Right lung (tissue), 10 donors: ENCODE measurements at places on chromosomes 12 and 14. TPM values are rescaled to one million over a fixed set of nuclear protein-coding genes. Genes with fewer than 3 reads are reported as not detected.

PRKD1 gene
- 19.9 TPM for polyA plus RNA-seq

DNA sequence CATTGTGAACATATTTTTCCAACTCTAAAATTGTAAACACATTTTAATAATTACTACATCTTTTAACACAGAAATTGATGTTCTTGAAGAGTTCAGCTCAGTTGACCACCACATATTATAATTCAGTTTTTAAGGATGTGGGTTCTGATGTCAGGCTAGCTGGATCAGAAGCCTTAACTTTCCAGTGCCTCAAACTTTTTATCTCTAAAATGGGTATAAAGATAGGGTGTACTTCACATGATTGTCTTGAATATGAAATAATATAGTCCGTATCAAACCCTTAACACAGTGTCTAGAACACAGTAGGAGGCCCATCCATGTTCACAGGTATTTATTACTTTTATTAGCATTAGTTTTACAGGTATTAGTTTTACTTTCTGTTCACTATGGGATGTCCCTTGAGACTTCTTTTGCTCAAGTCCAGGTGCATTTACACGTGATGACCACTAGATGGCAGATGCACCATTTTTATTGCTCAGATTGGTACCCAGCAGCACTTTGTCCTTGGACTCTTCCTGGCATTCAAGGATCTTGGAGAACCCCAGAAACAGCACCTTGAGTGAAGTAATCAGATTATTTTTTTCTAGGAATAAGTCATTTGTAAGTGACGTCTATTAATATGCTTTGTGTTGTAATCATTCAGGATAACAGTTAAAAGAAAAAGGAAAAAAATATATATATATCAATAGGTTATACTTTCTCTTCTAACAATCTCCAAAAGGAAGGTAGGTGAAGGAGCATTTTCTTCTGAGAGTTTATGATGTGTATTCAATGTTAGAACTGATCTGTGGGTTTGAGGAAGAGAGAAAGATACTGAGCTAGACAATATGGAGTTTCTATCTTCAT, 580.2 kb downstream of the ETNK1 start:
- peak; percentile 32 for DNase-seq

ANKLE2 gene
- polyA plus RNA-seq = 68.0 TPM

SERPINA9 gene
- polyA plus RNA-seq = not detected

DNA sequence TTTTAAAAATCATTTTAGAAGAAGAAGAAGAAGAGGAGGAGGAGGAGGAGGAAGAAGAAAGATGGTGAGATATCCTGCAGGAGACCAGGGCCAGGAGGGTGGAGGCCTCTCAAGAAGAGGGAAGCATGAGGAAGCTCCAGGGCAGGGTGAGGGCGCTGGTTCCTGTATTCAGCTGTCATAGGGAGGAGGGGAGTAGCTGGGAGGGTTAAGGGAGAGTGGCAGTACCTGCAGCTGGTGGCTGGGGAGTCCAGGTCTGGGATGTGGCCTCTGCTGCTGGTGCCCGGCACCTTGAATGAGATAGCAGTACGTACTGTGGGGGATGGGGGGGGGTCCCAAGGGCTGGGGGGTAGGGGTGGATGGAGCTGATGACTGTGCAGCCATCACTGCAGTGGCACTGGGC, 9.8 kb downstream of the RBP5 start:
- DNase-seq = no peak

GRCh38 chr12:132362996-132363660, 33.7 kb upstream of the GALNT9 start:
- no peak for DNase-seq

GRCh38 chr12:43676183-43676813, 82.3 kb downstream of the PUS7L start:
- DNase-seq = no peak

NUAK1 gene
- 8.9 TPM for polyA plus RNA-seq

GRCh38 chr14:33332497-33332896, 393.8 kb downstream of the NPAS3 start:
- no peak for DNase-seq

DNA sequence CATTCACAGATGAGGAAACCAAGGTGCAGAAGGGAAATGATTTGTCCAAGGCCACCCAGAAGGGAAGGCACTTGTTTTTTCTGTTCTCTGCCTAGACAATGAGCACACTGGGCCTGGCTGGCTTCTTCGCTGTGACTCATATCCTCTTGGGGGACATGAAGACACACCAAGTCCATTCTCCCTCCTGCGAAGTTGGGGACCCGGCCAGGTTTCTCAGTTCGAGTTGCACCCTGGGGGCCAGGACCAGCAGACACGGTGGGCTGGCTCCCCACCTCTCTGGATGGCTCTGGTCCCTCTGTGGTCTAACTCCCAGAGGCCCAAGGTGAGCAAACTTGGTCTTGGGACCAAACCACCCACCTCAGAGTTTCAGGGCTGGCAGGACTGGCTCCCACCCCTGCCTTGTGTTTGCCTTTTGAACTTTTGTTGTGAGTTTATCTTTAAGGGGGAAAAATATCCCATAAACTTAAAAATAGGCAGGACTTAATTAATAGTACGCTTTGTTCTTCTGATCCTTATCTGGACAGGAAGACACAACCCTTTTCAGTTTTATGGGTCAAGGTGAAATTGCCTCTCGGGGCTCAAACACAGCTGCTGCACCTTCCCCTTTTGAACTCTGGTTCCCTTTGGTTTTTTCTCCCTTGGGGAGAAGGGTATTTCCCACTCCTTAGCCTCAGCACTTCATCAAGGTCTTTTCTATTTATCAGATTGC, 9.0 kb upstream of the MLEC start:
- DNase-seq = no peak

- DNase-seq = no peak
Measured at GRCh38 chr12:50249464-50250182, 33.7 kb downstream of the LIMA1 start.

ANO2 gene
- 5.6 TPM for polyA plus RNA-seq

DNA sequence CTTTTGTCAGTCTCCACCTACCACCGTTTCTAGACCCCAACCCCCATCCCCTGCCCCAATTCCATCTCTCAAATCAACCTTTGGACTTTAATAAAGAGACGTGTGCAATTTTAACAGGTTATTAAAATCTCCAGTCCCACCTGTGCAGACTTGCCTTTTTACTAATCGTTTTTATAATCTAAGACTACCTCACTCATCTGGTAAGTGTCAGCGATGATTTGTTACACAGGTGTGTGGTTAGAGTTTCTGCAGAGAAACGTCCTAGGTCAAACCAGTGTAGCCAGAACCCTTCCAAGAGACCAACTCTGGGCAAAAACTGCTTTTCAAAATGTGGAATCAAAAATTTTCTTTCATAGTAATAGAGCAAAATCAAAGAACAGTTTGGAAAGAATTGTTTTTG, 60.4 kb upstream of the PELI2 start:
- no peak for DNase-seq

RNASE7 gene
- polyA plus RNA-seq = 0.12 TPM

DNA sequence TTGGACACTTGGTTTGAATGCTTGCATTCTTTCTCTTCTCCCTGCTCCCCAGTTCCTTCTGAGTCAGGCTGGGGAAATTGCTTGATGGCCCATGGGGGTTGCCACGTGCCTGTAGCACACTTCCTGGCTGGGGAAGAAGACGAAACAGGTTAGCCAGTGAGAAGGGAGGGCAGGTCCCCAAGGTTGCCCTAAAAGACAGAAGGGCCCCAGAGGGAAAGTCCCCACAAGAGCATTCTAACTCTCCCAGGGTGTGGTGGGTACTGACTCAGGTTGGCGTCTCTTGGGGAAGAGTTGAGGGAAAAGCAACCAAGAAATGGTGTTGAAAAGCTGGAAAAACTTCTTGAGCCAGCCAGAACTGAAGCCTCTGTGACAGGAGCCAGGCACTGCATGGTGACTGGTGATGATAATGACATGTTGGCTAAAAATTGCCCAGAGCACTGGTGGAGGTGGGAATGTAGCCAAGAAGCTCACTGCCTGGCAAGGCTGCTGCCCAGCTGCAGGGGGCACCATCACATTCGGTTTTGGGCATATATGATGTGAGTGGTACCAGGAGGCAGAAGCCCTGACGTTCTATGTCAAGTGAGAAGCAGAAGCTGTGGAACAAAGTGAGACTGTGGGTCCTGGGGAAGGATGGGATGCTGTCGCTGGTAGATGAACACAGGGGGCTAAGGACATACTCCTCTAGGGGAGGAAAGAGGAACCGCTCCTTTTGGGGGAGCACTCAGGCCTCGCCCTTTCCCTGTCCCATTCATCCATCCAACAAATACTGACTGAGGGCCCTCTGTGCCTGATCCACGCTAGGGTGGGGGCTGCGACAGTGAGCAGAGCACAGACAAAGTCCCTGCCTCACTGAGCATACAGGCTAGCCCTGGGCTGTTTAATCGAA, 8.1 kb upstream of the RABGGTA start:
- DNase-seq = no peak
